Stomach (tissue), 19 donors: ENCODE measurements at places on chromosomes 2 and 18. TPM values are rescaled to one million over a fixed set of nuclear protein-coding genes. Genes with fewer than 3 reads are reported as not detected.

Gene MC4R
- not detected for total RNA-seq

DNA sequence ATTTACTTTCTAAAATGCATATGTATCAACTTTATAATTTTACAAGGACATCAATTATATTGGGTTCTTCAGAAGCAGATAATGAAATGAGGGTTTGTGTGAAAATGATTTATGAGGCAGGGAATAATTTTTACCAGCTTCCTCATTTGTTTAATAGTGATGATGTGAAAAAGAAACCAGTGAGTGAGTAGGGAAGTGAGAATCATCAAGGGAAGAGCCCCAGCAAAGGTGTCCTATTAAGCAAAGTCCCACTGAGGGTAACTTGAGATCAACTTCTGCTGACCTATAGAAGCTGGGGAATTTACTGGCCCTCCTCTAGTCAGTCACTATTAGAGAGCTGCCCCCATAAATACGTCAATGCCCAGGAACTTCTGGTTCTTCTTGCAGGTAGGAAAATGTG lies 266.8 kb upstream of the LYPD1 start:
- DNase-seq = no peak

- DNase-seq = no peak
These were observed 116.8 kb upstream of the ST6GAL2 start for GRCh38 chr2:107002735-107003134.

GRCh38 chr18:48354746-48355260 lies 54.4 kb downstream of the ZBTB7C start:
- DNase-seq = no peak

Gene EML6
- 2.2 TPM for total RNA-seq

DNA sequence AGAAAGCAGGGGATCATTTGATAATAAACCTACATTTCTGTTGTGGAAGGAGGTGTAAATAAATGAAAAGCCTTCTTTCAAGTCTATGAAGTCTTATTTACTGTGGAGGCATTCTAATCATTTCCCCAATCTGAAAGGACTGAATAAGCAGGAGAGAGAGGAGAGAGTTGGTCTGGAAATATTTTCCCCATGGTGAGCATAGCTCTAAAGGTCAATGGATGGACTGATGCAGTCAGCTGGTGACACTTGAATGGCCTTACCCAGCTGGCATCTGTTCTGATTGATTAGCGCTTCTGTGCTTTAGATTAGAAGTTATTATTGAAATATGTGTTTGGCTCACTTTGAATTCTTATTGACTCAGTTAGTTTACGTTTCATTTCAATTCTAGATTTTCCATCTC lies 122.7 kb downstream of the PARD3B start:
- DNase-seq = no peak

GRCh38 chr18:51668607-51669006 lies 471.1 kb upstream of the MEX3C start:
- DNase-seq = no peak
